Stimulated activated CD4-positive, alpha-beta T cell treated with anti-CD3 and anti-CD28 coated beads, TNF-alpha, amount 100 ng/mL, for 24 hours (primary cell): ENCODE measurements at places on chromosomes 11 and 22.

DNA sequence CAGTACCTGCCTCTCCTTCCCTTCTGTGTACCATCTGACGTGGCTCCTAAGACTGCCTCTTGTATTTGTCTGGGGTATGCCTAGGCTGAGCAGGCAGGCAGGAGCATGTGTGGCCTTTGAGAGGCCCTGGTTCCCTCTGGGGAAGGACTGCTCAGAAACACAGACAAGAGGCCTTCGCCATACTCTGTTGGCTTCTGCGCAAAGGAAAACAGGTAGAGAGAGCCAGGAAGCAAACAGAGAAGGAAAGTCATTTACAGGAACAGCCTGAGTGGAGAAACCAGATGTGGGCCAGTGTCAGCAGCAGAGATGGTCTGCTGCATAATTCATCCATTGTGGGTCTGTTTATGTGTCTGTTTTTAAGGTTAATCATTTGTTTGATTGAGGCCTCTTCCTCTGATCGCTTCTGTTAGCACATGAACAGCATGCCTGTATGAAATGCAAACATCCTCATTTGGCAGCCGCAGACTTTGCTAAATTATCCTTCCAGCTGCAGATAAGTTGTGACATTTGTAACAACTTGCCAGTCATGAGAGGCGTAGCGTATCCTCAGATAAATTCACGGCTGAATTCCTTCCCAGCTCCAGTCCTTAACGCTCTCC is 119.4 kb downstream of the GALNT18 start:
- no peak for DNase-seq

- no peak for DNase-seq
Measured at GRCh38 chr11:70948398-70948797, 304.0 kb downstream of the SHANK2 start.

DNA sequence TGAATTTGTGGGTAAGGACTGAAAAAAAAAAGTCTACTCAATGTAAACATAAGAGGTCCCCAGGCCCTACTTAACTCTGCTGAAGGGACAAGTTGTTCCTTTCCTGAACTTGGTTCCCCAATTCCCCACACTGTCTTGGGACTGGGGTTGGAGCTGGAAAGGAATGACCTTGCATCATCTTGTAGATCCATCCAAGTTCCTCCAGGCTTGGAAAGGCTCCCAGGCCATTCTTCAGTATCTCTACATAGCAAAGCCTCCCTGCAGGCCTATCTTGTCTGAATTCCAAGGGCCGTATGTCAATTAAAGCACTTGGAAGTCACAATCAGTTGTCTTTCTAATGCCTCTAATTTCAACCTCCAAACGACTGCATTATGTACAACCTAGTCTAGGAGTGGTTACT is 361.2 kb downstream of the TMEM135 start:
- DNase-seq: no peak

DNA sequence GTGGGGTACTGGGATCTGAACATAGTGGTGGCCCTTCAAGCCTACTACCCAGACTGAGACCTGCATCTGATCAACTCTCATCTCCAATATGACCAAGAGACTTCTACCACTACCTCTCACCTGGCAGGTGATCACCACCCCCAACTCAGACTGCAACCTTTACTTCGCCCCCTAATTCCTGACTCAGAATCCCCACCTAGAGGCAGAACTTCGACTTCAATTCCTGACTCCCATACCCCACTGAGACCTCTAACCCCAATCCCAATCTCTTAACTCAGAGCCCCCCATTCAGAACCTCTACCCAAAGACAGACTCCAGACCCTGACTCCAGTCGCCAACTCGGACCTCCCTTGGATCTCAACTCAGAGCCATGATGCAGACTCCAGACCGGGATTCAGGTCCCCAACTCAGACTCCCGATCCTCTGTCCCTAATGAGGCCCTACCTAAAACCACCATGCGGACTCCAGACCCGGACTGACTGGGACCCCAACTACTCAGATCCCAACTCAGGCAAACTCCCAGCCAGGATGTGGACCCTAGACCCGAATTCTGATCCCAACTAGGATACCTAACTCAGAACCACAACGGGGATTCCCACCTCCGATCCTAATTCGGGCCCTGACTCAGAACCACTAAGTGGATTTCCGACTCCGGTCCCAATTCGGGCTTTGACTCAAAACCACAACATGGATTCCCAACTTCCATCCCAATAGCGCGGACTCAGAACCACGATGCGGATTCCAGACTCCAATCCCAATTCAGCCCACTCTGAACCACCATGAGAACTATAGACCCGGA is 1.2 kb downstream of the KCNQ1OT1 start:
- no peak for DNase-seq

DNA sequence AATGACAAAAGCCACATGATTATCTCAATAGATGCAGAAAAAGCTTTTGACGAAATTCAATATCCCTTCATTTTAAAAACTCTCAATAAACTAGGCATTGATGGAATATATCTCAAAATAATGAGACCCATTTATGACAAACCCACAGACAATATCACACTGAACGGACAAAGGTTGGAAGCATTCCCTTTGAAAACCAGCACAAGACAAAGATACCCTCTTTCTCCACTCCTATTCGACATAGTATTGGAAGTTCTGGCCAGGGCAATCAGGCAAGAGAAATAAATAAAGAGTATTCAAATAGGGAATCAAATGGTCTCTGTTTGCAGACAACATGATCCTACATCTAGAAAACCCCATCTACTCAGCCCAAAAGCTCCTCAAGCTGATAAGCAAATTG is 52.0 kb downstream of the CASP12 start:
- DNase-seq: no peak

DNA sequence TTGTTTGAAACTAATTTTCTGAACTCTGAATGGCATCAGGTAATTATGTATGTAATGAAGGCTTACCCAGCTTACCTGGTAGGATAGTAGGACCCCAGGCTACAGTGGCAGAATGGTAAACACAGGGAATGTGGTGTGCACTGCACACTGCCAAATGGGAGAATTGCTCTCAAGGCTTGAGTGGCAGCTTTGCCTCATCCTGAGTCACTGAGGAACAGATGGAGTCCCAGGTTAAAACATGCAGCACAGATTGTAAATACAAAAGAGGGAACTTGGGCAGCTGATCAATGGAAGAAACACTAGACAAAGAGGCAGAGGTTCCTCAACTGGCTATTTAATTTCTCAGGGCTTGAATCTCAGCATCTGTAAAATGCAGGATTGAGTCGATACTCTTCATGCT is 24.4 kb downstream of the GPR83 start:
- no peak for DNase-seq

DNA sequence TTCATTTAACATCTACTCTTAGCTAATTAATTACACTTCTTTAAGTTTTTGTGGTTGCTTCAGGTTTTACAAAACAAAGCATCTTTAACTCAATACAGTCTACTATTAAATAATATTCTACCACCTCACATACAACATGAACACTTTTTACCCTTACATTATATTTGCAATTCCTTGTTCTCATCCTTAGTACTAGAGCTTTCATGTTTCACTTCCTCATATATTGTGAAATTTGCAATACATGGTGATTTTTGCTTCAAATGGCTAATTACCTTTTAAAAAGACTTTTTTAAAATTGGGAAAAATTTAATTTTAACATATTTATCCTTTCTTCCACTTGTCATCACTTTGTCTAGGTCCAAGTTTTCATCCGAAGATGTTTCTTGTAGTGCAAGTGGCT is 37.5 kb downstream of the RSF1 start:
- DNase-seq: no peak

DNA sequence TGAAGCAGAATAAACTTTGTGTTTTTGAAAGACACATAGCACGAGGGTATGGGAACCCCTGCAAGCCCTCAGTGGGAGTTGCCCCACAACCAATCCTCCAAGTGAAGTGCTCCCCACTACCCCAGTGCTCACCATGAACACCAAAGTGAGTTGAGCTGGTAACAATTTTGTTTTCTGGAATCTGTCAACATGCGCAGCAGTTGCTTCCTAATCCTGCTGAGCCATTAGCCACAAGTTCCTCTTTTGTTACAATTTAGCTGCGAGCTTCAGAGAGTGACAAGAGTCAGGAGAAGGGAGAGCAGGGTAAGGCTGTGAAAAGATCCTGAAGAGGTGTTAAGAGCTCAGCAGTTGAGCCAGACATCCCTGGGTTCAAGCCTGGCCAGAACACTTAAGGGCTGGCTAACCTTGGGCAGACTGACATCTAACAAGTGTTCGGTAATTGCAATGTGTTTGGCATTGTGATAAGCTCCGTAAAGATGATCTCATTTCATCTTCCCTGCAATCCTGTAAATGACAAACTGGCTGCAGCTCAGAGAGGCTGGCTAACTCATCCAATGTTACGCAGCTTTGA is 24.1 kb upstream of the ASPHD2 start:
- no peak for DNase-seq

DNA sequence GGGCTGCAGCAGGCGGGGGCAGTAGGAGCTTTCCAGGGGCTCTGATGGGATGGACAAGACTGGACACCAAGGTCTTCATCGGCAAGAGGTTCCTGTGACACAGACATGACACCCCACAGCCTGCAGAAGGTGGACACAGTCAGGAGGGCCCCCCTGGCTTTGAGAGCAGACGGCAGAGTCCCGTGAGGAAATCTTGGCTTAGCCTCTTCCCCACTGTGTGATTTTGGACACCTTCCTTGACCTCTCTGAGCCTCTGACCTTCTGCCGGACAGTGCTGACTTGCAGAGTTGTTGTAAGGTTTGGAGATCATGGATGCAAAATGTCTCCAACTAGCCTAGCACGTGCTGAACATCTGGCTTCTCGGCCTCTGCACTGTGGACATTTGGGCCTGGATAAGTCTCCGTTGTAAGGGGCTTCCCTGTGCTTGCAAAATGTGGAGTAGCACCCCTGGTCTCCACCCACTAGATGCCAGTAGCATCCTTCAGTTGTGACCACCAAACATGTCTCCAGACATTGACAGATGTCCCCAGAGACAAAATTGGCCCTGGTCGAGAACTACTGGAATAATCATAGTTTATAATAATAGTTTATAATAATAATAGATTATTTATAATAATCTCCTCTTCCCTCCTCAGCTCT is 54.6 kb downstream of the MCM5 start:
- no peak for DNase-seq

DNA sequence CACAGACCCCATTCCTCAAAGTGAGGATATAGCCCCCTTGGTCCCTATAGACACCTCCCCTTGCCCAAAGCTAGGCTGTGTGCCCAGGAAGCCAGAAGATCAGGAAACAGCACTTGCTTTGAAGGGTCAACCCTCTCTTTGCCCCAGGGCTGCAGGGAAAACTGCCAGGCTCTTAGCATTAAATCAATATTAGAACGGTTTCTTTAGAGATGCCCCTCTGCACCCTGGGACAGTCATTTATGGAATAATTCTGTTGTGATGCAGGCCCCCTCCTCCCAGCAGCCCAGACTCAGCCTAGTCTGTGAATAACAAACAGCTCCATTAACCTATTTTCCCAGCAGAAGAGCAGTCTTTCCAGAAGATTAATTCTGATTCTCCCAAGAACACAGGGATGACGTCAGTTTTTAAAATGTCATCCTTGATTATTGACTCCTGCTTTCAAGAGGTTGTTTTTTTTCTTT is 11.6 kb upstream of the CAPN5 start:
- DNase-seq: no peak

- no peak for DNase-seq
Measured at GRCh38 chr22:19387038-19387437, 44.5 kb downstream of the HIRA start.

GRCh38 chr11:117228091-117228490 is 3.8 kb downstream of the PCSK7 start:
- DNase-seq: no peak

GRCh38 chr11:117874253-117874909 is 2.1 kb downstream of the FXYD6 start:
- no peak for DNase-seq

DNA sequence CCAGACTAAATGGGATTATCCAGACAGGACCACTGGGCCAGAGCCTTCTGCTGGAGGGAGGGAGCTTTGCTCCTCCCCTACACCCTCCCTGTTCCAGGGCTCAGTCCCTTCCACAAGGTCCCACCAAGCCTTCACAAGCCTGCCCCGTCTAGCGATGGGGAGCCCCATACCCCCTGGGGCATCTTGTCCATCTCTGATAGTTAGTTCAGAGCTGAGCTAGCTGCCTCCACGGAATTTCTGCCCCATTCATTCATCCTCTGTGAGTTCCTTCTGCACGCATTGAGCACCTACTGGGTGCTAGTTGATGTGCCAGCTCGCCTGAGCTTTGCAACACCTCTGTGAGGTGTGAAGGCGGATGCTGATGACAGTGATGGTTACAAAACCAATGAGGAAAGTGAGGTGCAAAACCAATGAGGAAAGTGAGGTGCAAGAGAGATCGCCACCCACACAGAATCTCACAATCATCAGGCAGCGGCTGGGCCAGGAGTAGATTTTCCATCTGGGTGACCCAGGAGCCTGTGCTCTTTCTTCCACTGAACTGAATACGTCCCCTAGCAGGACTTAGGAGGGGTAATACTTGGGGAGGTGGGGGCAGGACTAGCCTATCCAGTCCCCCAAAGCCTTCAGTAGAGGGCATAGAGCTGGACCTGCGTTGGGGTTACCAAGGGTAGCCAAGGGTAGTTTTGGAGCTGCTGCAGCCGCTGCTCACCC is 21.5 kb upstream of the CBX7 start:
- no peak for DNase-seq

DNA sequence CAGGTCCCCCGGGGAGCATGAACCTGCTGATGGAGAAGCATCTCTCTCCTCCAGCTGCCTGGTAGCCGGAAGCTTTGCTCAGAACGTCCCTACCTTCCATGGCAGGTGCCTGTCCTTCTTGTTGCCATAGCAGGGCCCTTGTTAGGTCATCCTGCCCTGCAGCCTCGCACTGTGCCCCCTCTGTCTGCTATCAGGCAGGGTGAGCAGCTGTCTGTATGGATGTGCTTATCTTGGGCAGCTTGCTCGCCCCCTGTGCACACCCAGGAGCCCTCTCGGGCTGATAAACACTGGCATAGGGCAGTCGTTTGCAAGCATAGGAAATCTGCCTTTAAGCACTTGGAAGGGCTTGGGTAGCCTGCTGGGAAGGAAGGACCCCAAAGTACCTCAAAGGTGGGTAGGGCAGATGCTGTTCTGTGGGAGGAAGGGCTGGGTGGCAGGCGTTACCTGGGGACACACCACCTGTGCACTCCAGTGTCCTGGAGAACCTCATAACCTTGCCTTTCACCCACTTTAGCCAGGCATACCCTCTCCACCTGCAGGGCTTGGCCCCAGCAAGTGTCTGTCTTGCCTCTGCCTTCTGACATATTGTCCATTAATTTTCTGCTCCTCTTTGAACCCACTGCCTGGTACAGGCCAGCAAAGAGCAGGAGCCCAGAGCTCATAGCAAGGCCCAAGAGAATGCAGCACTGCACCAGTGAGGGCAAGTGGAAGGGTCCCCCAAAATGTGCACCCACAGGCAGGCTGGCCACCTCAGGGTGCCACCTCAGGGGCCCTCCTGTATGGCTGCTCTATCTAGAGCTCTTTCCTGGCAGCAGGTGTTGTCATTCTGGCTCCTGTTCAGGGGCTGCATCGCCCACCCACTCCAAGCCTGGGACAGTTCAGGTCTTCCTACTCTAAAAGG is 8.0 kb upstream of the COMT start:
- no peak for DNase-seq
